WERI-Rb-1 (cell line): ENCODE measurements at places on chromosomes 3 and 15.

GRCh38 chr15:74242441-74243185 lies 6.5 kb downstream of the CCDC33 start:
- DNase-seq, result peak; percentile 87

DNA sequence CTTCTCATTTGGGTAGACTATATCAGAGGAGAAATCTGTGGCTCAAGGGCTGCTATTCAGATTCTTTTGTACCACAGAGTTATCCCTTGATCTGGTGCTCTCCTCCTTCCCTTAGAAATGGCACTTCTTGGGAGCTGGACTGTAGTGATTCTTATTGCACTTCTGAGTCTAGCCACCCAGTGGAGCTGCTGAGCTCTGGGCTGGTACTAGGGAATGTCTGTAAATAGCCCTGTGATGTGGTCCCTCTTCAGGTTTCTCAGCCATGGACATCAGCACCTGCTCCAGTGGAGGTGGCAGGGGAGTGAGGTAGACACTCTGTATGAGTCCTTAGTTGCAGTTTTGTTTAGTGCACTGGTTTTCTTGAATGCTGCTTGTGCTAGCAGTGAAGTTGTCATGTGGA lies 1292.6 kb downstream of the SI start:
- DNase-seq, result peak; percentile 46

GRCh38 chr15:80695911-80696661 lies 976 bp downstream of the ABHD17C start:
- DNase-seq, result no peak

DNA sequence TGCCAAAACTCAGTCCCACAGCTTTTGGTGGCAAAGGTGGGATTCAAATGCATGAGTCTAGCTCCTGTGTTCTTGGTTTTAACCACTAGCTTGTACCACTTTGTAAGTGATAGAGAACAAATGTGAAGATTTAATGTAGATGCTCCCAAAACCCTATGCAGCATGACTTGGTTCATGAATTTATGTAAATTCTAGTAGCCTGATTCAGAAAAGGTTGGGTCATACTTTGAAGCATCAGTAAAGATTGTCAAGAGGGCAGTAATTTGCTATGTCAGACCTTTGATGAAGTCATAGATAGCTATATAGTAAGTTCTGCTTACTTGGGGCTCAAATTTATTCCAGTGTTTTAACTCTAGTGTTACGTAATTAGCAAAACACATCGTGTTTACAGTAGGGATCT lies 75.6 kb downstream of the VPS8 start:
- DNase-seq, result no peak

DNA sequence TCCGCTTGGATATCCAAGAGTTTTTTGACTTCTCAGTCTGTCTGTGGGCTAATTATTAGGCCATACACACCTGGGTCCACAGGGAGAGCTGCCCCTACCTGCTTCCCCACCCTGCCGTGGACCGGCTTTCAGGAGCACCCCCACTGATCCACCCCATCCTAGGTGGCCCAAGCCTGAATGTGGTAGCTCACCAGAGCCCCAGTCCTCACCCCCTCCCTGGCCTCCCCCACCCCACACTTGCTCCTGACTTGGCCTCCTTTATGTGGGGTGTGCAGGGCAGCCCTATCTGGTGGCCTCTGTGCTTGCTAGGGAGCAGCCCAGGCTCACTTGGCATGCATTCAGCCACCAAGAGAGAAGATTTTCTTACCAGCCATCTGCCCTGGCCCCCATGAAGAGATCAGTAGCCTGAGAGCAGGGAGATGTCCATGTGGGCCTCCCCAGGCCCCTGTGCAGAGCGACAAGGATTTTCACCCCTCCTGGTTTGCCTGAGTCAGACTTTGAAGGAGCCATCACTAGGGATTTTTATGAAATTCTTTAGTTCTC lies 11.2 kb downstream of the LRRK1 start:
- DNase-seq, result no peak

DNA sequence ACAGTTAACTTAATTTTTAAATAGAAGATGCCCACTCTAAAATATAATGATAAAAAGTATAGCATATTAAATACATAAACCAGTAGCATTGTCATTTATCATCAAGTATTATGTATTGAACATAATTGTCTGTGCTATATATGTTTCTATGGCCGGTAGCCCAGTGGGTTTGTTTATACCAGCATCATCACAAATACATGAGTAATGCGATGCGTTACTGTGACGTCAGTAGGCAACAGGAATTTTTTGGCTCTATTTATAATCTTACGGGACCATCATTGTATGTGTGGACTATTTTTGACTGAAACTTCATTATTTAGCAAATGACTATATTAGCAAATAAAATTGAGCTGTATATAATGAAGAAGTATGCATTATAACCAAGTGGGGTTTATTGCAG lies 82.1 kb downstream of the FLNB start:
- DNase-seq, result no peak

- DNase-seq, result no peak
Observed at GRCh38 chr3:28860307-28860706, 420.6 kb upstream of the RBMS3 start.

DNA sequence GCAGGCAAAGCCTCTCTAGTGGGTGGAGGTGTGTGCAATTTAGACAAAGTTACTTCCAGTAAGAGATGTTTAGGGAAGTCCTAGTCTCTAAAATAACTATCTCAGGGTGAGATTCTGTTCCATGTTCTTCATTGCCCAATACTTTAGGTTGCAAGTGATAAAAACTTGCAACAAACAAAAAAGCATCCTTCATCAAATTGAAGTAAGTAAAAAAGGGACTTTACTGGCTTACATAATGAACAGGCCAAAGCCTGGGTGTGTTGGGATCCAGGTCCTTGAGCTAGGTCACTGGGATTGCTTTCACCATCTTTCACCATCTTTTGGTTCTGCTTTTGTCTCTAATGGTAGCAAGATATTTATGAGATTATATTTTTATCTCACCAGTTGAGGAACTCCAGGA lies 38.3 kb downstream of the CX3CR1 start:
- no peak for DNase-seq

DNA sequence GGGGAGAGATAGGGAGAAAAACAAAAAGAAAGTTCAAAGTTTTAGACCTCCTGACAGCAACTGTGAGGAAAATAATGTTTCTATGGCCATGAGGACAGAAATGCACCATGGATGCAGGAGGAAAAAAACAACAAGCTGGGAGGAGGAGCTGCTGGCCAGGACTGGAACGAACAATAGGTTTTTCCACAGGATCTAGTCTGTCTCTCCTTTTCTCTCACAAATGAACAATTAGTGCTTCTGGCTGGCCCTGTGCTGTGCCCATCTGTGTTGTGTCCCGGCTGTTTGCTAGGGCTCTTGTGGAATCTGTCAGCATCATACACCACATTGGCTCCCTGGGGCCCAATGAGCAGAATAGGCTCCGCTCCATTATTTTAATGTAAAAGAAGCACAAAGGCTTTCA lies 15.2 kb downstream of the GK5 start:
- no peak for DNase-seq

GRCh38 chr3:51530485-51530884 lies 8.0 kb upstream of the RAD54L2 start:
- no peak for DNase-seq

GRCh38 chr3:102235679-102236078 lies 199.1 kb upstream of the ZPLD1 start:
- peak; percentile 56 for DNase-seq

DNA sequence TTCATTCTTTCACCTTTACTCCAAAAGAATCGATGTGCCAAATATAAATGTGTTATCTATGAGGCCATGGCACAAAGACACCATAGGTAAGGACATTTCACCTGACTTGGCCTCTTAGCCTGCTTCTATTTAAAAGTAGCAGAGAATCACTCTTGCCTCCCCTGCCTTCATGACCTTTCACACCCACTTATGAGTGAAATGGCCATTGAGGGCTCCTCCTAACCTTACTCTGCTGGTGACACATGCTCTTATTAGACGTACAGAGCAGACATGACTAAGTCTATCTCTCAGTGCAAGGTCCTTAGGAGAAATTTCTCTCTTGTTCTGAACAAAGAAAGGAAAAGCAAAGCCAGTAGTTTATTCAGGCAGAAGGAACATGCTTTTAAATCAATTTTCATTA lies 150.7 kb downstream of the LRTM1 start:
- no peak for DNase-seq

GRCh38 chr3:112302150-112302830 lies 8.3 kb upstream of the SLC9C1 start:
- DNase-seq, result no peak

DNA sequence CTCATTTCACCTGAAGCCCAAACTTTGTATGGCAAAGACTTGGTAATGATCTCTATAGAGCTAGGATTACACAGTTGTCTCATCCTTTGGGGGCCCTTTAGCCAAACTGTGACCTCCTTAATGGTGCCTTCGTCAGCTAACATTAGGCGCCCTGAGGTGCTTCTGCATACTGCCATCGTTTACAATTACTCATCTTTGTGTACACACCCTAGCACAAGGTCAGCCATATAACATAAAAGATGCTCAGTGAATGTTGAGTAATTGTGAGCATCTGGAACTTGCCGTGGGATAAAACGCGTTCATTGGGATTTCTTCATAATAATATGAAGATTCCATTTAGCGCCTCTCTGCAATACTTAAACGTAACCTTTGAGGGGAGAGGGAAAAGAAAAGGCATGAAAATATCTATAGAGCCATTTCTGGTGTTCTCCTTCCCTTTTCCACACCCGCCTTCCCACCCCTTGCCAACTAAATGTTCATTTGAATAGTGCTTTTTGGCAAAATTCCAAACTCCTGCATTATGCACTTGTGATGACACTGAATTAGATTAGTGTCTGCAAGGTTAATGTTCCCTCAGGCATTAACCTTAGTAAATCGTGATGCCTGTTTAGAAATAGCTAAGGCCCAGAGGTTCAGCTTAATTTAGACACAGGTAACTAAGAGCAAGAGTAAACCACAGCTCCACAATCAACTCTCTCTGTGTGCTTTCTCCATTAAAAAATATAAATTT lies 990 bp upstream of the ZNF148 start:
- no peak for DNase-seq

DNA sequence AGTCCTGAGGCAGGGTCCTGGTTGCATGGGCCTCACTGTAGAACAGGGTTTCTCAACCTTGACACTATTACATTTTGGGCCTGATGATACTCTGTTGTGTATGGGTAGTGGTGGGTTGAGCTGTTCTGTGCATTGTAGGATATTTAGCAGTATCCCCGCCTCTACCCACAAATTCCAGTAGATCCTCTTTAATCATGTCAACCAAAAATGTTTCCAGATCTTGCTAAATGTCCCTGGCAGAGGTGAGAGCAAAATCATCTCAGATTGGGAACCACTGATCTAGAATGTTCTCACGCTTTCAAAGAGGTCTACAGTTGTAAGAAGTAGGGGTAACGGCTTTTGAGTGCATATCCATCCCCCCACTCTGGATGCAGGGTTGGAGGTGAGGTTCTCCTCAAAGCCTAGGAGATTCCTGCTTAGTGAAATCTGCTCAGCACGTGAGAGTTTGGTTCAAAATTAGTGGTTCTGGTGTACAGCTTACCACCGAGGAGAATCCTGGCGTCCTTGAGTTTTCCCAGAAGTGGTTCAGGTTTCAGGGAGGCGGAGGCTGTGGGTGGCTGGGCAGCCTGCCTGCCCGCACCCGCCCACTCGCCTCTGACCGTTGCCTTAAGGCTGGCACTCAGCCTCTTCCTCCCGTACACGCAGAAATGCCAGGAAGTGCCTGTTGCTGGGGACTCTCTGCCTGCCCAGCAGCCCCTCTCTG lies 5.3 kb downstream of the ACVR2B start:
- no peak for DNase-seq

- DNase-seq, result no peak
Observed at GRCh38 chr15:77772641-77773402, 140.1 kb upstream of the LINGO1 start.

DNA sequence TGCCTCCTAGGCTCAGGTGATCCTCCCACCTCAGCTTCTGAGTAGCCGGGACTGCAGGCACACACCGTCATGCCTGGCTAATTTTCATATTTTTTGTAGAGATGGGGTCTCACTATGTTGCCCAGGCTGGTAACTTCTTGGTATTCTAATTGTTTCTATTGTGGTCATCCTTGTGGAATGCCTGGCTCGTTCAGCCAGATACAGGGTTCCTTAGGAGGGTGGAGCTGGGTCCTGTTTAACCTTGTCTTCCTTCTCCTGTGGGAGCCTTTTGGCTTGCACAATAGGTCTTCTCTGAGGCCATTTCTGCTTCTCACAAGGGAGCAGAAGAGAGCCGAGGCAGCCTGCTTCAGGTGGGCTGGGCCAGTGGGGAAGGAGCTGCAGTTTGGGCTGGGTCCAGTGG lies 15.7 kb downstream of the PLEKHO2 start:
- DNase-seq, result no peak

DNA sequence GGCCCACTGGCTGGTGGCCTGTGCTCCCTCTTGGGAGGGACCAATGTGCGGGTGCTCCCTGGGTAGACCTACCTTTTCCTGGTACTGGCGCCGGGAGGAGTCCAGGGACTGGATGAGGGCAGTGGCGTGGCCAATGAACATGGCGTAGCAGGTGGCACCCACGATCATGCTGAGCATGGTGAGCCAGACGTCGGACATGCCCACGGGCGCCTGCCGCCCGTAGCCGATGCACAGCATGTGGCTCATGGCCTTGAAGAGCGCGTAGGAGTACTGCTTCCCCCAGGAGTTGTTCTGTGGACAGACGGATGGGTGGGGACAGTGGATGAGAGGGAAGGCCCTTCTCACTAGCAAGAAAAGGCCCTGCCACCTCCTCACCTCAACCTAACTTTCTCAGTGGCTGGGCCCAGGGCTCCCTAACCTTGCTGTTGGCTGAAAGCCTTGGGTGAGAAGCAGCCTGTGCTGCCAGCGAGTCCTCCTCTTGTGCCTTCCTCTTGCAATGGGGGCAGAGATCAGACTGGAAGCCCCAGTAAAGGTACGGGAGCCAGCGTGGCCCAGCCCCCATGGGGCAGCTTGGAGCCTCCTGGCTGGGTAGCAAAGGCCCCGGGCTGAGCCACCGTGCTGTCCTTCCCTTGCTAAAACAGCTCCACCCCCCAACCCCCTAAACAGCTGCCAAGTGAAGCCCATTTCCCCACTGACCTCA lies 39.1 kb downstream of the HCN4 start:
- DNase-seq, result no peak

- no peak for DNase-seq
Observed at GRCh38 chr15:34359416-34359815, 7.6 kb downstream of the LPCAT4 start.

DNA sequence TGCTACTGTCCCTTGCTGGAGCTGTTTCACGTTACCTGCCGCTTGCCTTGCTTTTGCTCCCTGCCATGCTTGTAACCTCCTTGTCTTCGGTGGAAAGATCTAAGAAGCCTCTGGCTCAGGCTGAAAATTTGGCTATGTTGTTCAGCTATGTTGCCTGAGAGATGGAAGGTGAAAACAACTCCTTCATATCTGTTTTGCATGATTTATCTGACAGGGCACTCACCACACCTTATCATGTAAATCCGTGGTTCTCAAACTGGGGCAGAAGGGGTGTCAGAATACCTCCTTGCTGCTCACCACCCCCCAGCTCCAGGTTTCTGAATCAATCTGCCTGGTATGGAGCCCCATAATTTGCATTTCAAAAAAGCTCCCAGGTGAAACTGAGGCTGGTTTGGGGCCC lies 6.5 kb upstream of the CORO2B start:
- no peak for DNase-seq

DNA sequence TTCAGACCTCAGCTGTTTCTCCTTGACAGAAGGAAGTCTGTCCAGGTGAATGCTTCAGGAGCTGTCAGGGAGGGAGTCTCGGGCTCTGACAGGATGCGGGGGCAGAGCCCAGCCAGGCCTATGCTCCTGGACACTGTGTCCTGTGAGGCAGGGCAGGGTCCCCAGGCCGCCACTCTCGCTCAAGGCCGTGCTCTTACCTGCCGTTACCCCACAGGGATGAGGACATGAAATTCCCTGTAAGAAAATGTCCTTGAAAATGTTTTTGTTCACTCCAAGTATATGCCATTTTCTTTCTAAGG lies 63.9 kb downstream of the BOC start:
- DNase-seq, result no peak

GRCh38 chr3:100335434-100335833 lies 877 bp downstream of the NIT2 start:
- DNase-seq, result peak; percentile 60
